Prostate gland (tissue), 2 donors: ENCODE measurements at places on chromosomes 3 and 15. TPM values are rescaled to one million over a fixed set of nuclear protein-coding genes. Genes with fewer than 3 reads are reported as not detected.

The ERICH6 gene
- 0.57 TPM for total RNA-seq

DNA sequence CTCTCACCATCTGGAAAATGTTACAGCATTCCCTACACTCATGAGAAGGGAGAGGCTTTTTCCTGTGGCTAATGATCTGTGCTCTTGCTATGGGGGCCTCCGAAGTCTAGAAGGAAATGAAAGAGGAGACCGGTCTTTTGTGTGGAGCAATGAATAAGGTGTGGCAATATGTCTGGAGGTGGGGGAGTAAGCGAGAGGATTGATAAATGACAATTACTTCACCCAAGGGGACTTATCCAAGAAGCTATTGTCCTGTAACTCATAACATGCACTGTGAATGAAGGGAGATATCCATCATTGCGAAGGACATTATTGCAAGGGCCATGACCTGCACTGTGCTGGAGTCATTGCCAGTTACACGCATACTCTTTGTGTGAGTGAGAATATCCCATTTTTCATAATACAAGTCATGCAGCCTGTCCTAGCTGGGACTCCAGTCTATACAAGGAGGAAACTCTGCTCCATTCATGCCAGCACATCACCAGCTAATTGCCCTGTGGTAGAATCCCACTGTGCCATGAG, 37.7 kb upstream of the SYNPR start:
- DNase-seq, result no peak

The SYNM gene
- total RNA-seq, result 185 TPM

- no peak for DNase-seq
These were observed 12.9 kb upstream of the FAM3D start for GRCh38 chr3:58679446-58679845.

The MME gene
- 56.3 TPM for total RNA-seq

- DNase-seq, result no peak
These were observed 10.1 kb downstream of the SEMA3F start for GRCh38 chr3:50164984-50165909.

DNA sequence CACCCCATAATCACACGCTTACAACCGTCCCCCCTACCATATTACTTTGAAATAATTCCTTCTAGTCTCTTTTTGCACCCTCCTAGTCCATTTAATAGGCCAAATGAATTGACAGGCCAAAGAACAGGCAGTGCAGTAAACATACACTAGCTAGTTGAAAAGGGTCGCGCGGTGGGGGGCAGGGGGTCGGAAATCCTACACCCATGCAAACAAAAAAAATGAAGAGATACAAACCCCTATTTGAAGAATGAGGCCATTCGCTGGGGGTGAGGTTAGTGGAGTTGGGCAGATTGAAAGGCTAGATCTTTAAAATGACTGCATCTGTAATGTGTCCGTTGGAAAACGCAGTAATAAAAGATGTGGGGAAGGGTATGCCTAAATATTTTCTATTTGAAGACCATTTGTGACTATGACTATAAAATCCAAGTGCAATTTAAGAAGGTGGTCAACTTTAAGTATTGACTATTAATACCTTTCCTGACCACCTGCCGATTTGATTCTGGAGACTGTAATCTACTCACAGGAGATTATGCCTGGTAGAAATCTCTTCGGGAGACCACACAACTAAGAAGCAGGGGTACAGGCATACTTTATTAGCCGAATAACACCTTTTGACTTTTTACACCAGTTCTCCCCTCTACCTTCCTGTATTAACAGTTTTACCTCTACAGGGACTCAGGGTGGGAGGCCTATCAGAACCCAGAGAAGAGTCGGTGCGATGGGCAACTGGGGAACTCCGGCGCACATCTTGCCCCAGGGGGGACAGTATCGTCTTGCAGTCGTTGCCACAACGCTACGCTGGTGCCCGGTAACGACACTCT, 762 bp upstream of the ARL6 start:
- DNase-seq, result no peak

DNA sequence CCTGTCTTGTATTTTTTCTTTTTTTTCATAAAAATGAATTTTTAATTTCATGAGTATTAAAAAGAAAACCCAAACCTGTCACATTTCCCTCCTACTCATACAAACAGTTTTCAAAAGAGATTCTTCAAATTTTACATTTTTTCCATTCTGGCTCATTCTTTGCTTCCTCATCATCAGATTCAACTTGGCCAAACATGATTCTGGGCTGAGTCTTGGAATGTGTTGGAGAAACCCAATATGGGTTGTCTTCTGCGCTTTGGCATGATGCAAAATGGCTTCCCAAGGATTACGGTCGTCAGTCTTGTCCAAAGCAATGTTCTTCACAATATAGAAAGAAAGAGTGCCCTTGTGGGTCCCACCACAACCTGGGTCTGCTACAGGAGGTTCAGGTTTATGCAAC, 12.4 kb upstream of the TM4SF4 start:
- no peak for DNase-seq

DNA sequence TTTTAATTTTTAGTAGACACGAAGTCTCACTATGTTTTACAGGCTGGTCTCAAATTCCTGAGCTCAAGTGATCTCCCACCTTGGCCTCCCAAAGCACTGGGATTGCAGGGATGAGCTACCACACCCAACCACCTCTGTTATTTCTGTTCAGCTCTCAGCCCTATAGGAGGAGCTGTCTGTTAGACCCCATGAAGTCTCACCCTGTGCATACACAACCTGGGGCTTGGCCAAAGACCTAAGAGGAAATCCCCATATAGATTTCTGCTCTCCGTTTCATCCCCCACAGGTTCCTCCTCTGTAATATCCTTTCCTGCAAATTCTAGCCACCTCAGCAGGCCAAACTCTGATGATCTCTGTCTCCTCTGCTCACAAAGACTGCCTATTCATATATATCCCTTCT, 56.6 kb upstream of the CTDSPL2 start:
- no peak for DNase-seq

DNA sequence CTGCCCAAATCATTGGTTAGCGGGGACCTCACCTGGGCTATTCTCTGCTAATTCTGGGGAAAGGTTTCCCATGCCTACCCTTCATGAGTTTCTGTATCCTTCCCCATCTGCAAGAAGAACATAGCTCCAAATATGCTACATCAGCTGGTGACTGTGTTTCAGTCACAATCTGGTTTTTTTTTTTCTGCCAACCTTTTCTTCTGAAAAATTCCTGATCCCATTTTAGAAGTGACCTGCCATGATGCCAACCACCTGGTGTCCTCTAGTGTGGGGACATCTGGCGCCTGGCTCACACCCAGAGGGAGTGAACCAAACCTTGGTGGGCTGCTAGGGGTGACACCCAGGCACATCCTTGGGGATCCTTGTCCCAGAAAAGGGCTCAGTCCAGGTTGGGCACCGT, 76.1 kb downstream of the CHRD start:
- no peak for DNase-seq

DNA sequence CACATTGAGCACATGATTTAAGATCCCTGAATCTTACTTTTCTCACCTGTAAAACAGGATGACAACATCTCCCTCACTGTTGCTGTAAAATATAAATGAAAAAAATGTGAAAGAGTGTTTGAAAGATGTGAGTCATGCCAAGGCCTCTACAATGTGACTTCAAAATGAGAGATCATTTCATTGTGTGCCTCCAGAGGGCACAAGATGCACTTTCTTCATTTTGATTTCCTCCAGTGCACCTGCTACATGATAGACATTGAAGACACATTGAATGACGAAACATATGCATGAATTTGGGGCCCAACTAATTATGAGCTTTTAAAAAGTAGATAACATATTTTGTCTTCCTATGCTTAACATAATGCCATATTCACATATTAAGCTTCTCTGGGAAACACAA, 170.3 kb downstream of the MOBP start:
- no peak for DNase-seq

DNA sequence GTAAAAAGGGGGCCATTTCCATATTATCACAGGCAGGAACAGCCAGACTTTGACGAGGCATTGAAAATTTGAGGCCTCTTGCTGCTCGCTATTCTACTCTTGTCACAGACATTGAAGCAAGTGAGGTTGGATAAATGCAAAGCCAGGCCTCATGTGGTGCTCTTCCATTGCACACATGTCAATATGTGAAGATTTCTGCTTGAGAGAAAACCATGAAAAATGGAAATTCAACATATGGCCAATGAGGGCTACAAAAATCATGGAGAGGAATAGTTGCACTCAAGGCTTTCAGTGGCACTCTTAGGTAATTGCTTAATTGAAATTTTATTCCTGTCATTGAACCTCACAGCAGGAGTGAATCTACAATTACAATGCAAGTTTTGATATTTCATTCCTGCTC, 185.6 kb upstream of the MBNL1 start:
- no peak for DNase-seq
